ENCODE measurements at places on chromosomes 3 and 15.

- DNase-seq: no peak
Measured at GRCh38 chr3:160801386-160802118, 45.5 kb downstream of the PPM1L start.

DNA sequence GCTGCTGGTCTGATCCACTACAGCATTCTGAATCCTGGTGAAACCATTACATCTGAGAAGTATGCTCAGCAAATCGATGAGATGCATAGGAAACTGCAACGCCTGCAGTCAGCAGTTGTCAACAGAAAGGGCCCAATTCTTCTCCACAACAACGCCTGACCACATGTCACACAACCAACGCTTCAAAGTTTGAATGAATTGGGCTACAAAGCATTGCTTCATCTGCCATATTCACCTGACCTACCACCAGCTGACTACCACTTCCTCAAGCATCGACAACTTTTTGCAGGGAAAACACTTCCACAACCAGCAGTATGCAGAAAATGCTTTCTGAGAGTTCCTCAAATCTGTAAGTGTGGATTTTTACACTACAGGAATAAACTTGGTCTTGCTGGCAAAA, 54.7 kb upstream of the C2CD4B start:
- DNase-seq: no peak

DNA sequence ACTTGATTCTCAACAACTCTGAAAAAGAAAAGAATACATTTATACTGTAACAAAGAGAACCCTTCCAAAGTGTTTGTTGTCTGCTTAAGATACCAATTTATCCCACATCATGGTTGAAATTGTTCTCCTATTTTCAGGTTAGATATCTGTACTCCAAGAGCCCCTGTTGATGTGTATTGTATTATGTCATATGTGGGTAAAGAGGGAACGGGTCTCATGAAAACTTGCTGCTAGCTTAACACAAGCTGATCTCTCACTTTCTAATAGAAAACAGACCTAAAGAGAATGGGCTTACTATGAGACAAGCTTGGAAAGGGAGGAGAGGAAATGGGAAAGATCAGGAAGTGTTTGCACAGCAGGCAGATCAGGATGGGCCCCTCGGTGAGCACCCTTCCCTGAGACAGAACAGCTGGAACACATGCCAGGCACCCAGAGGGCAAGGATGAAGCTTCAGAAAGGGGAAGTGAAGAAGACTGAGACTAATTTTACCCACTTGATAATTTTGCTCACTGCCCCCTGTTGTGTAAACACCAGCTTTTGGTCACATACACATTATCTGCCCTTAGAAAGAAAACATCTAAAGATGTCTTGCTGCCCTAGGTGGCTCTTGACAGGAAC, 747.9 kb upstream of the CCDC54 start:
- DNase-seq: no peak

GRCh38 chr3:38360345-38360744, 13.8 kb downstream of the XYLB start:
- no peak for DNase-seq

GRCh38 chr3:138367326-138367850, 19.0 kb downstream of the MRAS start:
- DNase-seq: no peak

DNA sequence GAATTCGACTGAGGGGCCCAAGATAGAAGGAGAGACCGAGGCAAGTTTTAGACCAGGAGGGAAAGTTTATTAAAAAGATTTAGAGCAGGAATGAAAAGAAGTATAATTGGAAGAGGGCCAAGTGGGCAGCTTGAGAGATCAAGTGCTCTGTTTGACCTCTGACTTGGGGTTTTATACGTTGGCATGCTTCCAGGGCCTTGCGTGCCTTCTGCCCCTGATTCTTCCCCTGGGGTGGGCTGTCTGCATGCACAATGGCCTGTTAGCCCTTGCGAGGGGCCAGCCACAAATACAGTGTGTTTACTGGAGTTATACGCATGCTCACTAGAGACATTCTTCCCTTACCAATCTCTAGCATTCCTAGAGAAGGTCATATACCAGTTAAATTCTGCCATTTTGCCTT, 70.7 kb upstream of the LARS2 start:
- DNase-seq: no peak

DNA sequence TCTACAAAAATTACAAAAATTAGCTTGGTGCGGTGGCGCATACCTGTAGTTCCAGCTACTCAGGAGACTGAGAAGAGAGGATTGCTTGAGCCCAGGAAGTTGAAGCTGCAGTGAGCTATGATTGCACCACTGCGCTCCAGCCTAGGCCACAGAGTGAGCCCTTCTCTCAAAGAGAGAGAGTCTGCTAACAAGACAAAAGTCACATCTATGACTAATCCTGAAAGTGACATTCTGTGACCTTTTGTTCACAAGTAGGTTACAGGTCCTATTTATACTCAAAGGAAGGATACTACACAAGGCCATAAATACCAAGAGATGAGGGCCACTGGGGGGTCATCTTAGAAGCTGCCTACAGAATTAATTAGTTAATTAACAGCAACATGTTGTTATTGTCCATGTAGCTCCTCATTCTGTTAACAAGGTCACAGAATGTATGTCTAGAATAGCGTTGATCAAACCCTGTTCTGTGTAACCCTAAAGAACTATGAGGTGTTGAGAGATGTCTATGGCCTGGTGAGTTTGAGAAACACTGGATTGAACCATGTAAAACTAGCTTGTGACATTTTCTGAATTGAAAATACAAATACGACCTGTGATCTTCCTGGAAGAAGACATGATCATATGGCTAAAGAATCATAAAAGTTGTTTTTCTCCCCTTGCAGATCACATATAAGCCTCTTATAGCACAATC, 97.0 kb downstream of the SAMMSON start:
- no peak for DNase-seq

- DNase-seq: peak; percentile 99
Measured at GRCh38 chr3:29609328-29609811, 328.5 kb downstream of the RBMS3 start.

- no peak for DNase-seq
Measured at GRCh38 chr3:30435861-30436331, 170.5 kb upstream of the TGFBR2 start.

DNA sequence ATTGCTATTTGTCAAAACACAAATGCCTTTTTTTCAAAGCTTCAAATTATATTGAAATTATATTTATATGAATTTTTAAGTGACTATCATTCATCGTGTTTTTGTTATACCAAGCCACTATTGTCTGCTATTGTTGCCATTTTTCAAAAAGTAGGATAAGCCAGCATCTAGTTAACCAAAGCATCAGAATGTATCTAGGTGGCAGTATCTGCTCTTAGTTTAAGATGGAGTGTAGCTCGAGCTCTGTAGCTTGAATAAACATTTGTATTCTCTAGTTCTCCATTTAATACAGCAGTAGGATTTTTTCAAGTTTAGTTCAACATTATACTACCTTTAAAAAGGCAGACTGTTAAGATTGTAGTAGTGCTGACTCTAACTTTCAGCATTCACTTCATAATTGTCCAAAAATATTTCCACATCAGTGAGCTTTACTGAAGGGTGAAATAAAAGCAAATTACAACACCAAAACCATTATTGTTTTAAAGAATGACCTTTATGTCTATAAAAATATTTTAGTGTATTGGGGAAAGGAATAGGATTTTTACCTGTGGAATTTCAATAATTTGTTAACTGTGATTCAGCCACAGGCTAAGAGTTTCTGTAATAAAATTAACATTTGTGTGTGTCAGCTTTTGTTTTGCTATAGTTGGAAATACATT, 19.6 kb upstream of the C15orf61 start:
- DNase-seq: peak; percentile 76

DNA sequence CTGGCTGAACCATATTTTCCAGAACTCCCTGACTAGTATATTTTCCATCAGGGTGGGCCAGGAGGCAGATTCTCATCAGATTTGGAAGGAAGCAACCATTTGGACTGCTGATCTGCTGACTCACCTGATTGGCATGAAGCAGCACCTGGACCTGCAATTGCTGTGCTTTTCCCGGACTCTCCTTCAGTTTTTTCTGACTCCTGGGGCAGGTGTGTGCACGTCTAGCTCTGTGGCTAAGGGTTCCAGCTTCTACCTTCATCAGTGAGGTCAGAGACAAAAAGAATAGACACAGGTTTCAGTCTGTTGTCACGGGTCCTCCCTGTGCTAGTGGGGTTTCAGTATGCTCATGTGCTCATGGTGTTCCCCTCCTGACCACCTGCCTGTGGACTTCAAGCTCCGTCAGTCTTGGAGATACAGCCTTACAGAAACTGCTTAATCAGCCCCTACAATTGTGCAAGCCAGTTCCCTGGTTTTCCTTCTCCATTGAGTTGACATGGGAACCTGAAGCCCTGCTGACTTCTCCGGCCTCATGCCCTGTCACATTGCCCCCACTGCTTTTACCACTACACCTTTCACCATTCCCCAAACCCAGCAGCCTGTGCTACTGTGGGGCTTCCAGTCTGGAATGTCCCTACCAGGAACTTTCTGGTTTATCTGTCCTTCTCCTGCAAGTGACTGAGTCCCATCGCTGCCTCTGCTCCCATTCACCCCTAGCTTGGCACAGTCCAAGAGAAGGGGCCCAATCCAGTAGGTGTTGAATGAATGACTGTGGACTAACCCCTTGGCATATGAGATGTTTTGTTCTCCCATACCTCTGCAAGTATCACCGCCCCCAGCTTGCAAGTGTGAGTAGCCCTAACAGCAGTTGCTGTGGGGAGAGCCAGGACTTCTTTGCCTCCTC, 31.7 kb downstream of the HMCES start:
- no peak for DNase-seq

DNA sequence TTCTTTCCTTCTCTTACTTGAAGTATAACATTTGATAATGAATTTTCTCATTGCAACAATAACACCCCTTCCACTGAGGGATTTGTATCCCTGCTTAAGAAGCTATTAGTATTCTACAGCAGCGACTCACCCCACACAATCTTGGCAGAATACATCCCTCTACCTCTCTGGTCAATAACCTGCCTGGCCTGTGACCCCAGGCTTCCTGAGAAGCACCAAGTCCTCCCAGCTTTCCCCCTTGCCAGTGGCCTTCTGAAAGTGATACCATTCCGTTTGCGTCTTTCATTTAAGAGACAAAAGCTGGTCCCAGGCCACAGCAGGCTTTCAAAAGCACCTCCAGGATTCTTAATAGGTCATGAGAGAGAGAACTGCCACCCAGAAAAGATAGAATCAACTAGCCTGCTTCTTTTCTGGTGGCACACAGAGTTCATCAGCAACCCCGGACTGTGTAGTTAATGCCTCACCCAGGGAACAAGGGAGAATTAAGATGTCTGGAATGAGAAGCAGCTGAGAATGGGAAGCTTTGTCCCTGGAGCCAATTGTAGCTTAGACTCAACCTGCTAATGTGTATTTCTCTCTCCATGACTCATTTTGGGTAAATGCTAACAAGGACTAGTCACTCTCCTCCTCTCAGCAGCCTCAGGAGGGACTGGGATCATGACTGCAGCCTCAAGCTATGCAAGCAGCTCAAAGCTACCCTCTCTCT, 101.0 kb upstream of the CPNE4 start:
- DNase-seq: no peak

- no peak for DNase-seq
Measured at GRCh38 chr3:159877924-159878323, 110.7 kb upstream of the IL12A start.

DNA sequence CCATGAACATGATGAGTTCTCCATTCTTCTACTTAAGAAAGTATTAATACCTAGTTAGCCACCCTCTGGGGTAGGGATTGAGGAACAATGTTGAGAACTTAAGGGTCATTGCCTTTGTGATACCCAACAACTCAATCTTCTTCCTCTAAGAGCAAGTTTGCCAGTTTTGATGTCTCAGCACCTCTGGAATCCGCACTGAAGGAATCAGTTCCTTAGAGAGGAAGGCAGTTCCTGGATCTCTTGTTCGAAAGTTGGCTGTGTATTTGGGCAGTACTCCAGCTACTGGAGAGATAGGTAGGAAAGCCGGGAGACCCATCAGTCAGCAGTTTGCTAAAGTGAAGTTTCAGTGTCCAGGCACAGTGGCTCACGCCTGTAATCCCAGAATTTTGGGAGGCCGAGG, 35.6 kb upstream of the MTHFS start:
- no peak for DNase-seq

GRCh38 chr15:52551762-52552161, 17.1 kb downstream of the ARPP19 start:
- no peak for DNase-seq

DNA sequence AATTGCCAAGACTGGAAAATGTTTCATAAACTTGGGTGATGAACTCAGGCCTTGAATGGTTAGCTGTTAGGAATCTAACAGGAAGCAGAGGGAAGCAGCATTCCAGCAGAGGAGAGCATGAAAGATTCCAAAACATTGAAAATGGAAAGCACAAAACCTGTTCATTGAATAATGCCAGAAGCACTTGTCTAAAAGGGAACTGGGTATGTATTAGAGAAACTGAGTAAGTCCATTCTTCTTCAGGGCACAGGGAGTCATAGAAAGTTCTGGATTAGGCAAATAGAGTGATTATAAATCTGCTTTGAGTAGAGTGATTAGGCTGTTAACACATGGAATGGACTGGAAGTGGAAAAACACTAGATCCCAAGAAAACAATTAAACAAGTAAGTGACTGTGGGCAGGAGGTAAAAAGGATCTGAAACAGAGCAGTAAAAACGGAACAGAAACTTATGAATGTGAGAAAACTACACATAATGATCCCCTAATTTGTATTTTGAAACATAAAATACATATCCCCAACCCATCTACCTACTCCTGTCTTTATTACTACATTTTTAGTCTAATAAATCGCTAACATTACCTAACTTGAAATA, 343.4 kb downstream of the TBC1D5 start:
- no peak for DNase-seq

- DNase-seq: no peak
Measured at GRCh38 chr3:147431751-147432150, 22.6 kb downstream of the ZIC1 start.

DNA sequence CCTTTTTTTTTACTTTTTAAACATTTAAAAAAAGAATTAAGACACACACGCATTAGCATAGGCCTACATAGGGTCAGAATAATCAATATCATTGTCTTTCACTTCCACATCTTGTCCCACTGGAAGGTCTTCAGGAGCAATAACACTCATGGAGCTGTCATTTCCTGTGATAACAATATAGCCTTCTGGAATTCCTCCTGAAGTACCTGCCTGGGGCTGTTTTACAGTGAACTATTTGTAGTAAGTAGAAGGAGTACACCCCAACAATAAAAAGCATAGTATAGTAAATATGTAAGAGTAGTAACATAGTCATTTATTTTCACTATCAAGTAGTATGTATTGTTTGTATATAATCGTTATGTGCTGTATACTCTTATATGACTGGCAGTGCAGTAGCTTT, 19.5 kb upstream of the CLDN18 start:
- no peak for DNase-seq

Measured in NCI-H526 treated with DMSO at 0.1 percent for 48 hours (cell line).